ENCODE measurements at places on chromosomes 2 and 18. TPM values are rescaled to one million over a fixed set of nuclear protein-coding genes. Genes with fewer than 3 reads are reported as not detected.

STAT4 gene
- 3.2 TPM for total RNA-seq

AQP12A gene
- total RNA-seq = not detected

RIF1 gene
- total RNA-seq = 17.3 TPM

SIX3 gene
- total RNA-seq = 0.57 TPM

Data from A549 treated with CpdA at 1 μM for 4 hours (cell line).